ENCODE measurements at places on chromosomes 5 and 9.

GRCh38 chr5:88885002-88885401 is 2.0 kb upstream of the MEF2C start:
- DNase-seq = no peak

DNA sequence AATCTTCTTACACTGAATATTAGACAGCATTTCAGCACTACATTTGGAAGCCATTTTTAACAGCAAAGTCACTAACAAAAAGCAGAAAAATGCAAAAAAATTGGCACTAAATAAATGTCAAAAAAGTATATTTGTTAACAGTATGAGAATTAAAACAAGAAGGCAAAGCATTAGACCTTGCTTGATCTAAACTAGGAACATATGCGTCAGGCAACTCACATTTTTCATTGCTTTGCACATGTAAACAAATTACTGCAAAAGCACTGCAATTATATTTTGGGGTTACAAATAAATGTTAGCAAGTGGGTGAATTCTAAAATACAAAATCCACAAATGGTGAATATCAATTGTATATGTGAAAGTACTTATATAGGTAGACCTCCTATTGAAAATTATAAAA is 49.0 kb upstream of the RAPGEF6 start:
- DNase-seq = no peak

DNA sequence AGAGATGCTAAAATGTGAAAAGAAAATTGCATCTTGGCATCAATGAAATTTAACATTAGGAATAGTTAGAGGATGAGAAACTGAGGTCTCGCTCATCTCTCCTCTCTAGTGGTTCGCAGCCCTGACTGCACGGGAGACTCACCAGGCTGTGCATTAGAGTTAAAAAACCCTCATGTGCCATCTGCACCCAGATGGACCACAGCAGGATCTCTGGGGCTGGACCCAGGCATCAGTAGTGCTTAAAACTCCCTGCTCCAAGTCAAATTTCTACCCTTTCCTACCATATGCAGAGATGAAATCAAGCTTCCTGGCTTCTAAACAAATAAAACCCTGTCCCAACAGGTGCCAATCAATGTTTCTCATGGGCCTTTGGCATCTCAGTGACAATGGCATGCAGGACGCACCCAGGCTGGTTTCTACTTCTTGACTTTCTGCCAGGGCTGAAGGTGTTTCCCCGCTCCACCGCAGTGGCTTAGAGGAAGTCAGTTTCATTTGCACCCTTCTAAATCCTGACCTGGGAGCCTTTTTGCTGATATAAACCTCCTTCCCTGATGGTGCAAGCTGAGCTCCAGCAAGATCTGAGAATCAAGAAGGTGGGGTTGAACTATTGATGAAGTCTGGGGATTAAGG is 132.6 kb downstream of the NSG2 start:
- DNase-seq = no peak

DNA sequence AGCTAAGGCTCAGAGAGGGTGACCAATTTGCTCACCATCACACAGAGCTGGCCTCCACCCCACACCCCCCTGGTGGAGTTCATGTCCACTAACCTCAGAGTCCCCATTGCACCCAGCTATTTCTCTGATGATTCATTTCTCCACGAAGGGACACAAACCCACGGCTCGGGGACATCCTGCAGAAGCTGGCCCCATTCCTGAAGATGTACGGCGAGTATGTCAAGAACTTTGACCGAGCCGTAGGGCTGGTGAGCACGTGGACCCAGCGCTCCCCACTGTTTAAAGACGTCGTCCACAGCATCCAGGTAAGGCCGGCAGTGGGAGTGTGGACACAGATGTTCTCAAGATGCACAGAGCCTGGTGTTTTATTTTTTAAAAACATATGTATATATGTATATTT is 52.6 kb upstream of the SUSD3 start:
- DNase-seq = no peak

- no peak for DNase-seq
Measured at GRCh38 chr5:160162910-160163309, 43.7 kb upstream of the PWWP2A start.

GRCh38 chr9:36407122-36407723 is 7.2 kb upstream of the RNF38 start:
- peak; percentile 40 for DNase-seq

DNA sequence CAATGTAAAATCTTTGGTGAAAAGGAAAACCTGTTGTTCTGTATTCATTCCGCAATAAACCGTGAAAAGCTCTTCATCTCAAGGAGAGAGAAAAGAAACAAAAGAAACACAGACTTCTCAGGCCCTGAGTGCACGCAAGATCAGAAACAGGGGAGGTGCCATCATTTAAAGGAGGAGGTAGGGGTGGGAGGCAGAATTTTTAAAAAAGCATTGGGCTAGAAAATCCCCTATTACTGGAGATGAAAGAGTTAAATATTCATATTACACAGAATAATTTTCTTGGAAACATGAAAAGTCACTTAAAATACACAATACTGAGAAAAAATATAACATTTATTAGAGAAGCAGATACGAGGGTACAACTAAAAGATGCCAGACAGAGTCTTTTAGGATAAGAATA is 56.3 kb downstream of the USP20 start:
- no peak for DNase-seq

GRCh38 chr5:21649969-21650368 is 1203.2 kb downstream of the CDH12 start:
- DNase-seq = no peak

- no peak for DNase-seq
Measured at GRCh38 chr5:175573493-175574269, 84.2 kb upstream of the HRH2 start.

- DNase-seq = no peak
Measured at GRCh38 chr9:21392270-21392669, 7.1 kb upstream of the IFNA2 start.
